ENCODE measurements at places on chromosomes 2 and 18.

DNA sequence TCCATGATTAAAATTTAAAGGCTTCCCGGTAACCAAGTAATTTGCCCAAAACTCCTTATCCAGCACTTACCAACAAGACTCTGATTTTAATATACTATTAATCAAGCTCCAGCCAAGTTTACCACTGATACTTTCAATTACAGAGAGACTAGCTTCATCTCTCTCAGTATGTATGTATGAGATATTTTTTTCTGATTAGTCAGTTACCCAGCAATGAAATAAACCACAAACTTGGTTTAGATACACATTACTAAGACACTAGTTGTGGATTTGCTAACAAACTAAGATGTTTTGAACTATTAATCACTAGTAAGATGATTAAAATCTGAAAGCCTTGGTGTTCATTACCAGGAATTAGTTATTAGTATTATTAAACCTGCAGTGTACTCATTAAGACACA is 1272.2 kb upstream of the ACVR2A start:
- DNase-seq: no peak

GRCh38 chr2:235206980-235207579 is 255.3 kb downstream of the SH3BP4 start:
- no peak for DNase-seq

DNA sequence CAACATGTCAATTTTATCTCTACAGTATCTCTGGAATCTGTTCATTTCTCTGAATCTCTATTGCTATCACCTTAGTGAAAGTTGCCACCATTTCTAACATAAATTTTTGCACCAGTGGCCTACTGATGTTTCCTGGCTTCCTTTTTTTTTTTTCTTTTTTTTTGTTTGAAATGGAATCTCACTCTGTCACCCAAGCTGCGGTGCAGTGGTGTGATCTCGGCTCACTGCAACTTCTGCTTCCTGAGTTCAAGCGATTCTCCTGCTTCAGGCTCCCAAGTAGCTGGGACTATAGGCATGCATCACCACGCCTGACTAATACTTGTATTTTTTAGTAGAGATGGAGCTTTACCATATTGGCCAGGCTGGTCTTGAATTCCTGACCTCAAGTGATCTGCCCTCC is 35.1 kb downstream of the KCNJ13 start:
- DNase-seq: no peak

GRCh38 chr18:8802017-8802672 is 96.8 kb downstream of the MTCL1 start:
- no peak for DNase-seq

DNA sequence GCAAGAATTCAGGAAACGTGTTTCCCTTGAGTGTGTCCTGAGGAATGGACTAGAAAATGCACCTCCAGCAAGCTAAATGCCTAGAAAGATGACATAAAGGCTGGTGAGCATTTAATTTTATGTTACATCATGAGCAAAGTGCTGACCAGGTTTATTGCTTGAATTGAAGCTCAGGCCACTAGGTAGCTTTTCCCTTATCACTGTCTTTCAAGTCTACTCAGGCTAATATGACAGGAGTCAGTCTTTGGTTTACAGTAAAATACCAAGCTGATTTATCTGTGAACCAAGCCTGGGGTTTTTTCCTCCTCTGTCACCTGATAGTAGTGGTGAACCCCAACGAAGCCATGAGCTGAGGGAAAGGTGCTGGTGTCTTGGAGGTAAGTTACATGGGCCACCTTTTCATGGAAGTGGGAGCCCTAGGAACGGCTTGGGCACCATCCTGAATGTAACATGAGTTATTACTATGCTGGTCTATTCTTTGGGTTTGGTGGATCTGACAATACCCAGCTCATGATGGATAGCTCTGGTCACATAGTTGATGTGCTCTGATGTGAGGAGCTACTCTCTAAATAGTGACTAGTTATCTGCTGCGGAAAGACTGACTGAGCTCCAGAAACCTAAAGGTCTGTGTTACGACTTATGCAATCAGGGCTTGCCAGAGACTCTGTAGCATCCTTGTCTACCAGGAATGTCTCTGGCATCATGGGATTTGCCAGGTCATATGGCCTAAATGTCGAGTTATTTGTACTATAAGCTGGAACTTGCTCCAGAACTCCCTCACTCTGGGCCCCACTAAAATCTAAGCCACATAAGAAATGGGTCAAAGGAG is 39.8 kb downstream of the NUP35 start:
- no peak for DNase-seq

DNA sequence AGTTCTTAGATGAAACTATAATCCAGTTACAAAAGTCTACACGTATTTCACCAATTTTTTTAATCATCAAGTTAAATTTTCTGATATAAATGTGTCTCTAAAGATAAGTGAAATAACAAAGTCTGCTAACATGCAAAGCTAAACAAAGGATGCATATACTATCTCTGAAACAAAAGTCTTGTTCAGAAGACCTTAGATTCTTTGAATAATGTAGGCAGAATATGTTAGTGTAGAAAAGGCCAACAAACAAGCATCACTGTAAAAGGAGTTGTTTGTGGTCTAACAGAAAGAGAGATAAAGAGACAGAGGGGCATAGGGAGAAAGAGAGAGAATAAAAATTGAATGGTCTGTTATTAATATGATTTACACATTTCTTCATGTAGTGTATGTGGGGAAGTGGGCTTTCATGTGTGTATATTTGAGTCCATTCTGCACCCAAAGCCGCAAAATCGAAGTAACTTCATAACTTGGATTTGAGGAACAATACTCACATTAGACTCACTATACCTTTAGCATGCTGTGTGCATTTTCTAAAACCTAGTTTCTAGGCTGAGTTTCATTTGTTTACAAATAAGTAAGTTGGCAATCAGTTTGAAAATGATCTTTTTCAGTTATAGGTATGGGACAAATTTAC is 734.8 kb upstream of the REG3G start:
- DNase-seq: no peak

DNA sequence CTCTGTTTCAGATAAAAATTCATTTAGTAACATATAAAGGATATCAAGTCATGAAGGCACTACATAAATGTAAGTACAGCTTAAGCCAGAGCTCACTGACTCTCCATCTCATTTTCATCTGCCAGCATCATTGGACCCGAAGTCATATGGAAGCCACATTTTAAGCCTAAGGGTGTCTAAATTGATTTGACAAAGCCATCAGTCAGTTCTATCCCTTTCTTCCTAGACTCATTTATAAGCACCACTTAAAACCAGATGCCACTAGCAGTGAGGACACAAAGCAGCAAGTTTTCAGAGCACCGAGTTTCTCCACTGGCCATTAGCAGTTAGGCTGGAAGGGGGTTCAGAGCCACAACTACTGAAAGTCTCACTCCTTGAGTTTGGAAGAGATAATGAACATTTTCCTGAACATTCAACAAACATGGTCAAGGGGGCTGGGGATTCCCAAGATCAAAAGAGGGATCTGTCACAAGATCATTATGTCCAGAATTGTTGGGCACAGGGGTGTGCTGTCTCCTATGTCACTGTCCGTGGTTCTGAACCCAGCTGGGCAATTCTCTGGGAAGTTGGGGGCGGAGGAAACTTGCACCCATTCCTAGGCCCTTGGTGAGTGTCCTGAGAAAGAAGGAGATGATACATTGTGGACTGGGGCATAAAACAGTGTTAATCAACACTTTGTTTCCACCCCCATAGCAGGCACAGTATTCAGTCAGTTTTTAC is 158.5 kb upstream of the LMAN1 start:
- DNase-seq: peak; percentile 65
